Psoas muscle (tissue), 8 donors: ENCODE measurements at places on chromosomes 5 and 9. TPM values are rescaled to one million over a fixed set of nuclear protein-coding genes. Genes with fewer than 3 reads are reported as not detected.

The PCDHA3 gene
- 0.03 TPM for polyA plus RNA-seq

The CDC20B gene
- polyA plus RNA-seq = not detected

The PAPPA gene
- polyA plus RNA-seq = 0.07 TPM

The POMT1 gene
- polyA plus RNA-seq = 20.8 TPM

The CD72 gene
- polyA plus RNA-seq = 0.46 TPM

The UGT3A1 gene
- polyA plus RNA-seq = 0.21 TPM

The FOXD4L6 gene
- polyA plus RNA-seq = not detected

The TMEM38B gene
- 57.3 TPM for polyA plus RNA-seq

The SMC2 gene
- polyA plus RNA-seq = 2.6 TPM

The KCNV2 gene
- polyA plus RNA-seq = not detected

The LECT2 gene
- polyA plus RNA-seq = not detected

The GDA gene
- 0.07 TPM for polyA plus RNA-seq

The FBP2 gene
- polyA plus RNA-seq = 29.8 TPM

The RUSC2 gene
- polyA plus RNA-seq = 45.7 TPM

The RLN2 gene
- polyA plus RNA-seq = 0.17 TPM

The LIX1 gene
- polyA plus RNA-seq = 0.03 TPM

The FOXD4L4 gene
- polyA plus RNA-seq = 0.03 TPM

The PCDHGB7 gene
- 0.70 TPM for polyA plus RNA-seq

The FOXD4 gene
- polyA plus RNA-seq = 0.25 TPM

The ZNF454 gene
- 0.47 TPM for polyA plus RNA-seq

The MARCOL gene
- not detected for polyA plus RNA-seq

The SPEF2 gene
- polyA plus RNA-seq = 0.32 TPM

The GABBR2 gene
- polyA plus RNA-seq = 0.08 TPM

The IRGM gene
- not detected for polyA plus RNA-seq

The TAF11L13 gene
- polyA plus RNA-seq = not detected

The CCNO gene
- not detected for polyA plus RNA-seq

The ALDH1A1 gene
- 21.0 TPM for polyA plus RNA-seq

The ALAD gene
- polyA plus RNA-seq = 43.1 TPM

The ANKRD18B gene
- 0.01 TPM for polyA plus RNA-seq

The TSSK1B gene
- polyA plus RNA-seq = not detected

The TUSC1 gene
- polyA plus RNA-seq = 7.1 TPM

The BTNL8 gene
- 0.13 TPM for polyA plus RNA-seq

The ADAMTS16 gene
- polyA plus RNA-seq = 0.01 TPM

The CBY3 gene
- not detected for polyA plus RNA-seq

The F2RL2 gene
- polyA plus RNA-seq = not detected

The TSC1 gene
- 13.1 TPM for polyA plus RNA-seq

The PROB1 gene
- polyA plus RNA-seq = 30.1 TPM

The SLIT3 gene
- polyA plus RNA-seq = 0.81 TPM

The LHX2 gene
- polyA plus RNA-seq = not detected

The TXN gene
- polyA plus RNA-seq = 366 TPM

The HRH2 gene
- polyA plus RNA-seq = 0.18 TPM

The DNAH5 gene
- 0.07 TPM for polyA plus RNA-seq

The GPX8 gene
- polyA plus RNA-seq = 1.6 TPM

The PCDH1 gene
- 8.8 TPM for polyA plus RNA-seq

The GRM6 gene
- not detected for polyA plus RNA-seq

The IL3 gene
- not detected for polyA plus RNA-seq

The IFNB1 gene
- not detected for polyA plus RNA-seq

The PCDHB1 gene
- not detected for polyA plus RNA-seq

The TRPM3 gene
- polyA plus RNA-seq = 0.04 TPM

The RETREG1 gene
- polyA plus RNA-seq = 235 TPM
